ENCODE measurements at places on chromosomes 13 and 19. TPM values are rescaled to one million over a fixed set of nuclear protein-coding genes. Genes with fewer than 3 reads are reported as not detected.

GRCh38 chr19:13764821-13765394, 586 bp downstream of the MRI1 start:
- DNase-seq, result no peak

GRCh38 chr13:39565036-39565949, 37.7 kb downstream of the LHFPL6 start:
- peak; percentile 27 for DNase-seq

- no peak for DNase-seq
These were observed 5.8 kb upstream of the DNM2 start for GRCh38 chr19:10712045-10712444.

- DNase-seq, result no peak
These were observed 12.5 kb downstream of the AP1M1 start for GRCh38 chr19:16210168-16210567.

DNA sequence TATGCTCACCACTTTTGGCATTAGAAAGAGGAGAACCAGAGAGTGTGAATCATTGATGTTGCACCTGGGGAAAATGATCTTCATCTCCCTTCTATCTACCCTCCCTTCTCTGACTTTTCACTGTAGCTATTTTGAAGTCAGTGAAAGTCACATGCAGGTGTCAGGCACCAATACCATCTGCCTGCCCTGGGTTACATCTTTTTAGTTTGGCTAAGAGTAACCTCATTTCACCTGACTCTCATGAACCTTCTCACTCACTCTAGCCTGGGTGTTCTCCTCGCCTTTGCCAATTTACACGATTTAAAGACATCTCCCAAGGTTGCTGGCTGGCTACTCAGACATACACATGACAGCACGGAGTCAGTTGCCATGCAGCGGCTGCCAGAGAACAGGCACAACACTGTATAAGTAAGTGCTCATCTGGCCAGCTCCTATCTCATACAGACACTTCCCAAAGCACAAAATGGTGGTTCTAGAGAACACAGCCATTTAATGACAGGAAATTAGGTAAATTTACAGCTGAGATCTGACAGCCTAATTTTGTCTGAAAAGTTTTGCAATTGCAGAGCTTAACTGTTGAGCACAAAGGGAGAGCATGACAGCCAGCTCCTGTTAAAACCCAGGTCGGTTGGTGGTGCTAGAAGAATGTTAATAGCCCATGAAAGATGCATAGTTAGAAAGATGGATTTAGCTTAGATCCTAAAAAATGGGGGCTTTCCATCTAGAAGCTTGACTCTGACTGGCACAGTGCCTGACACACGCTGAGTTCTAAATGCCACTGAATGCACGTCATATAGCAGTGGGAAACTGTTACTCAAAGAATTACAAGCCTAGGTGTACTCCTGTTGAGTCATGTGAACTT, 32.5 kb downstream of the LCP1 start:
- DNase-seq, result no peak

DNA sequence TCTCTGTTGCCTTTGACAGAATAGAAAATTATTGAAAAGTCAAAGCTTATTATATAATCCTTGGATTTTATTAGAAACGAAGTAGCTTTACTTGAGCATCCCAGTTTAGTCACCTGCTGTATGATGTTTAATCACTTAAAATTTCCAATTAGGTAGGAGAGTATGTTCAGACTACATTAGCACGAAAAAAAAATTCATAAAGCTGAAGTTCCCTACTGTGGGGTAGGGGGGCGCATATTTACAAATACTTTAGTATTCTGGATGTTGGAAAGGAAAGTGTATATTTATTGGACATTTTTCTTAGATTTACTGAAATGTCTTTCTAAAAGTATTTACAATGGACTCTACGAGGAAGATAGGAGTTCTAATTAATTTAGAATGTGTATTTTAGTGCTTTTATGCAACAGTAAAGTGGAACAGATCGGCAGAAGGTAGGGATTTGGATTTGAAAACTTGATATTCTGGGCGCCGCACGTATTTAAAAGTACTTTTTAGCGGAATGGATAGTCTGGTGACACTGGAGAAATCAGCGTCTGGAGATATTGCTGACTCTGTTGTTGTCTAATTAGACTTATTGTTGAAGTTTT, 1.9 kb downstream of the CDK8 start:
- DNase-seq, result no peak

- DNase-seq, result no peak
These were observed 293.6 kb downstream of the DNAJC15 start for GRCh38 chr13:43316946-43317353.

GRCh38 chr13:74987124-74987690, 494.8 kb downstream of the TBC1D4 start:
- DNase-seq, result no peak

DNA sequence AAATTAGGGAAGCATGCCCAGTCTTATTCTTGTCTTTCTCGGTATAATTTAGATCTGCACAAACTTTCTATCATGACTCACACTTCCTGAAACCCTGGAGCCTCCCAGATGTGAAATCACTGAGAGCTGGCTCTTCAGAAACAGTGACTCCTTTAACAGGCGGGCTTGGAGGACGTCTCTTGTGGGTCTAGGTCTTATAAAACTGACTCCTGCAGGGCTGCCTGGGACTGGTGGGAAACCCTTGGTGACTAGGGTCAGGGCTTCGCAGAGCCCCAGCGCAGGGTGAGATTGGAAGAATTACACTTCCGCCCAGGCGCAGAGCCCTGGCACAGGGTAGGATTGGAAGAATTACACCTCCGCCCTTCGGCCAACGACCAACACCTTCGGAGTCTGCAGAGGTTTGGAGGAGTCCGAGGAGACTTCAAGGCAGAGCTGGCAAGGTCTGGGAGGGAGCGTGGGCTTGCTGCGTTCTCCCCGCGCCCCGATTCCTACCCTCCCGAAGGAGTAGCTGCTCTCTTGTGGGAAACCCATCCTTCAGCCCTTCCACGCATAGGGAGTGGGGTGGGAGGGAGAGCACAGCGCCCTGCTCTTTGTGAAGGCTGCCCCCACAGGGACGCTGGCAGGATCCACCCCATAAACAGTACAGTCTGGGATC, 43.4 kb upstream of the MAP3K10 start:
- no peak for DNase-seq

GRCh38 chr13:42109957-42110356, 61.5 kb downstream of the DGKH start:
- DNase-seq, result no peak

DNA sequence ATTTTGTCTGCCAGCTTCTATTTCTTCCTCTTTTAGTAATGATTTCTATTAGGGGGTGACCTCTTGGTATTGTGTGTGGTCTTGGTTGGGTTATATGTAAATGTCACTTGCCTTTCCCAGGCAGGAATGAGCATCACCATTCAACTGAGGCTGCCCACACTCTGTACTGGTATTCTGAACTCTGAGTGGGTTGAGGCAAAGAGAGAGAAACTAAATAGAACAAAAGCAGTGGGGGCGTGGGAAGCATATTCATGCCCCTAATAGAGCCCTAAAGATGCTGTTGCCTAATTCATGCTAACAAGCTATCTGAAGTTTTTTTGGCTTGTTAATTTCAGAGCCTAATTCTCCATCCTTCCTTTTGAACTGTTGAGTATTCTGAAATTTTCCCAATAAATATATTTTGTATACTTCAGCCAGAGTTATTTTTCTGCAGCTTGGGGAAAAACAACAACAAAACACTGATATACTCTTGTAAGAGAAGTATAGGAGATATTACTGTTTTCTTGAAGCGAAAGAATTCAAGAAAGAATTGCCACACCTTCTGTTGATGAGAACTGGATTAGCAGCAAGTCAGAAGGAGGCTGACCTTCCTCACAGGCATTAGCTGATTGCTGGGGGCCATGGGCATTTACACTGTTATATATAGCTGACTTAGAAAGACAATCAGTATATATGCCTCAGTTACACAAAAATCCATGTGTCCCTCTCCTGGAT, 315.8 kb upstream of the KLF12 start:
- DNase-seq, result no peak

- no peak for DNase-seq
These were observed 458 bp upstream of the ATP8A2 start for GRCh38 chr13:25371158-25371874.

- DNase-seq, result no peak
These were observed 426.7 kb downstream of the TBC1D4 start for GRCh38 chr13:75055296-75055695.

DNA sequence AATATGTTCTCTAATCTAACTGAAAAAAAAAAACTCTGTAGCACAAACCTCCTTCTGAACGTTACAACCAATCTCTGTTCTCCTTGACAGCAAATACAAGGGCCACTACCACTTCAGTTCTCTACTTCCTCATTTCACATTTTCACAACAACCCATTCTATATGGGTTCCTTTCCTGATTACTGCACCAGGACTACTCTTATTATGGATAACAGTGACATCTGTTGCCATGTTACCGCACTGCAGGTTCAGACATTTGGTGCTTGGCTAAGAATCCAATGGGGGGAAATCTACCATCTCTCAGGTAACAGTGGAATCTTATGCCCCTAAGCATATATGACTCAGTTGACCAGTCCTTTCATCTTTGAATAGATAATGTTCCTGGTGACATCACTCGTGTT, 11.6 kb upstream of the FPR3 start:
- DNase-seq, result no peak

DNA sequence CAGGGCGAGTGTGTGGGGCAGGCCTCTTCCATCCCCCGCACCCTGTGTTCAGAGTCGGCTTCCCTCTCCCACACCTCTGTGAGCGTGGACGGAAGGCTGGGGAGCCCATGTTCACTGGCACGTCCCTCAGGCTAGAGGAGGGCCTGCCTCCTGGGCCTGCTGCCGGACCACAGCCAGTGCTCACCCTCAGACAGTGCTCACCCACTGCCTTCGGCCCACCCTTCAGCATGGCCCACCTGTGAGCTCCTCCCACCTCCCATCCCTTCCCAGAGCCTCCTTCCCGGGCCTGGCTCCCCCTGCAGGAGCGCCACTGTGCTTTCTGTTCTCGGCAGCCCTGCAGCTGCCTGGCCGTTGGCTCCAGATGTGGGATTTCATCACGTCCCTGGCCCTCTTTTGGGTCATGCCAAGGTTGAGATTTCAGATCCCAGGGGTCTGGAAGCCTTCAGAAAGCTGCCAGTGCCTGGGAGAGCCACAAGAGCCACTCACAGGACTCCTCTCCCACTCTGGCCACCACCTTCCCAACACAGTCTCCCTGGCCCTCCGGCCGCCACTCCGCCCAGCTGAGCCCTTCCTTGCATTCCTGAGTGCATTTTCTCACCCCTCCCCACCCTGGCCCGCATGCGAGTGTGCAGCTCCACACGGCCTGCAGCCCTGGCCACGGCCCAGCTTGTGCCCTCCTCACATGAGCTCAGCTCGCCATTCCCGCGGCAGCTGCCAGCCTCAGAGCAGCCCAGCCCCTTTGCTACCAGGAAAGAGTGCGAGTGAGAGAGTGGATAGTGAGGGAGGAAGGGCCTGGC, 25.3 kb downstream of the CAPN12 start:
- peak; percentile 70 for DNase-seq

- DNase-seq, result no peak
These were observed 43.1 kb downstream of the PDS5B start for GRCh38 chr13:32629313-32629712.

DNA sequence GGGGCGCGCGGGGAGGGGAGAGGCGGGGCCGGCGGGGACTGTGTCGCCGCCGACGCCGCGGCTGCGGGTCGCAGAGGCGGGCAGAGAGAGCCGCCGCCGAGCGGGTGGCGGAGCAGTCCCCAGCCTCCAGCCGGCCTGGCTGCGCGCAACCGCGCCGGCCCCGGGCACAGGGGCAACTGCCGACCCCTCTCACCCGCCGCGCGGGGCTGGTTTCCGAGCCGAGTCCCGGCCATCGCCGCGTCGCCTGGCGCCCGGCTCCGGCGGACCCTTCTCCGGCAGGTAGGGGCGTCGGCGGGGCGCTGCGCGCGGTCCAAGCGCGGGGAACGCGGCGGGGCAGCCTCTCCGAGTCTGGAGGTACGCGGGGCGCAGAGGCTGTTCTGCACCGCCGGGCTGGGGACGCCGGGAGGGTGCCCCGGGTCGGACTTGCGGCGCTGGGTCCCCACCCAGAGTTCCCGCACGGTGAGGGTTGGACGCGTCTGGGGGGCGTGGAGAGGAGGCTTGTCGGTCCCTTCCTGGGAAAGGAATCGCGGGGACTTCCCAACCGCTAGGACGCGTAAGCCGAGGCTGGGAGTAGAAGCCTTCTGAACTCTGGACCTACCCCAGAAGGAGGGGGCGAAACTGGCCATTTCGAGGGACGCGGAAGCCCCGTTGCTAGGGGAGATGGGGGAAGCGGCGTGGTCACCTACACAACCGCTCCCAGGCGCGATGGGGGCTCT, 133.6 kb upstream of the MYO16 start:
- DNase-seq, result no peak

DNA sequence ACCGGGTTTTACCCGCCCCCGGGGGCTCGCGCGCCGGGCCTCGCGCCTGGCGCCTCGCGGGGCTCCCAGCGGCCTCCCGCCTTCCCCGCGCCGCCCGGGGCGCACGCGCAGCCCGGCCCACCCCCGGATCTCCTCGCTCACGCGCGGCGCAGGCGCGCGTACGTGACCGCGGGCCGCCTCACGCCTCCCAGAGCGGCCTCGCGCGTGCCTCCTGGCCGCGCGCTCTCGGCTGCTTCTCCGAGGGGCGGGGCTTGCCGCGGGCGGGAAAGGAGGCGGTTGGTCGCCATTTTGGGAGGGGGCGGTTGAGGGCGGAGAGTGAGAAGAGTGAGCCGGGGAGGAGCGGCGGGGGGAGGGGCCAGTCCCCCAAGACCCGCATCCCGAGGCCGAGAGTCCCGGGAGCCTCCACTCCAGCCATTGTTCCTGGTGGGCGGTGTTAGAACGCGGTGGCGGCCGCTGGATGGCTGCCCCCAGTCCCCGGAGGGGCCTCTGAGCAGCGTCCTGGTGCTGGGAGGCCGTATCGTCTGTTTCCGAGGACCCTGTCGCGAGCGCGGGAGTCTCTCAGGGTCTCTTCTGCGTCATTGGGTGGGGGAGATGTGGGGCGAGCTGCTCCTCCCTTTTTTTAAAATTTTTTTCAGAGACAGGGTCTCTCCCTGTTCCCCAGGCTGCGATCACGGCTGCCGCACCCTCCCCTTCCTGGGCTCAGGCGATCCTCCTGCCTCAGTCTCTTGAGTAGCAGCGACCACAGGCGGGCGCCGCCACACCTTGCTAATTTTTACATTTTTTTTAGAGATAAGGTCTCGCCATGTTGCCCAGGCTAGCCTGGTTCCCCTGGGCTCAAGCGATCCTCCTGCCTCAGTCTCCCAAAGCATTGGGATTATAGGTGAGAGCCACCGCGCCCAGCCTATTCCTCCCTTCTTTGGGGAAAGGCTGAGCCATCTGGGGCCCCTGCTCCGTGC, at the start of gene ZNF541:
Gene ZNF541, minus strand, starts transcription at position 78 of the 956 bp plus-strand sequence. CDS start 17,292 bp downstream, outside the sequence.
- peak; percentile 69 for DNase-seq

VAV1 gene
- total RNA-seq, result 2.9 TPM

GPR4 gene
- 10.8 TPM for total RNA-seq

OLFM4 gene
- total RNA-seq, result 2.2 TPM

SPTBN4 gene
- total RNA-seq, result 7.2 TPM

FUT2 gene
- total RNA-seq, result not detected

SIGLEC8 gene
- not detected for total RNA-seq

ZFP36 gene
- total RNA-seq, result 26.3 TPM

CRB3 gene
- 0.40 TPM for total RNA-seq

CACTIN gene
- total RNA-seq, result 14.4 TPM

TEX26 gene
- total RNA-seq, result not detected

OR7E24 gene
- total RNA-seq, result not detected

CCDC61 gene
- 12.4 TPM for total RNA-seq

BRME1 gene
- total RNA-seq, result not detected
